NCI-H446 treated with DMSO at 0.1 percent for 48 hours (cell line): ENCODE measurements at places on chromosomes 11 and 22.

- DNase-seq = no peak
Measured at GRCh38 chr22:25759825-25760231, 17.8 kb downstream of the MYO18B start.

- DNase-seq = no peak
Measured at GRCh38 chr11:68990995-68991780, 10.4 kb upstream of the MRGPRD start.

GRCh38 chr22:39664485-39665200, 94.1 kb downstream of the CACNA1I start:
- DNase-seq = no peak

DNA sequence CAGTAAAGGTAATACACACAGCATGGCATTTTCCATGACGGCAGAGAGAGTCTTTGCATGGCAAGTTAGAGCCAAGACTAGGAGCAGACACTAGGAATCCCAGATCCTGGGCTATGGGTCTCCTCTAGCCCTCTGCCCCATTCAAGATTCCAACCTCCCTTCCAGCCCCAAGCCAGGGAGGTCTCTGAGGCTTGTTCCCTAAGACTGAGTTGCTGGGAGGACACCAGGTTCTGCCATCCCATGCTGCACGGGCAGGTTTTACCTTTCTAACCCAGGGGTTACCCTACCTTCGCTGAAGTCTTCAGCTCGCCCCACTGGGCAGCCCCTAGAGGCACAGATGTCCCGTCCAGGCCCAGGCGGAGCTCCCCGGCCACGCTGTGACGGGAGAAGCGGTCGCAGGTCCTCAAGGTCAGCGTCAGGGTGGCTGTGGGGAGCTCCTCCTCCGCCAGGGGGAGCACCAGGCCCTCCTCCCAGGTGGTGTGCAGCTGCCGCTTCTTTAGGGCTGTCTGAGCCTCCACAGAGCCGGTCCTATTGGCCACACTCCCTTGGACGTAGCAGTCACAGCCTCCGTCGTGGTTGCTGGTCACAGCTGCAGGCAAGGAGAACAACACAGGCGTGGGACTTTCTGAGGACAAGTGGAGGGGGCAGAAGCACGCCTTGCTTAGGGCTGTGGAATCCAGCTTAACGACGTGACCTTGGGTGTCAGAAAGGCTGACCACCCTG, 33.8 kb downstream of the SYT13 start:
- no peak for DNase-seq

GRCh38 chr22:29314537-29315285, 786 bp downstream of the RASL10A start:
- DNase-seq = no peak

DNA sequence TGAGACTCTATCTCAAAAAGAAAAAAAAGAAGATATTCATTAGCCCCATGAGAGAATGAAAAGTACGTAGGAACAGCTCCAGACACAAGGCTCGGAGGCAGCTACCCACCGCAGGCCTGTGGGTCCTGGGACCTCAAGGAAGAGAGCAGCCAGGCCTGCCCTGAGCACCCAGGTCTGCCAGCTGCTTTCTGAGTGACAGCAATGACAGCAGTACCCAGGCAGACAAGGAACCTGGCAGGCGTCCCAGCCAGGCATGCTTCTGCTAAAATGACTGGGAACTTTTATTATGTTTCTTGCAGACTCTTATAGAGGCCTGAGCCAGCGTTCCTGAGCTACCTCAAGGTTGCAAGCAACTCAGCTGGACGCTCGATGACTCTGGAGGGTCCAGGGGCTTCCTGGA, 31.6 kb downstream of the CPT1A start:
- no peak for DNase-seq

GRCh38 chr22:17746916-17747315, 27.4 kb downstream of the BID start:
- no peak for DNase-seq

DNA sequence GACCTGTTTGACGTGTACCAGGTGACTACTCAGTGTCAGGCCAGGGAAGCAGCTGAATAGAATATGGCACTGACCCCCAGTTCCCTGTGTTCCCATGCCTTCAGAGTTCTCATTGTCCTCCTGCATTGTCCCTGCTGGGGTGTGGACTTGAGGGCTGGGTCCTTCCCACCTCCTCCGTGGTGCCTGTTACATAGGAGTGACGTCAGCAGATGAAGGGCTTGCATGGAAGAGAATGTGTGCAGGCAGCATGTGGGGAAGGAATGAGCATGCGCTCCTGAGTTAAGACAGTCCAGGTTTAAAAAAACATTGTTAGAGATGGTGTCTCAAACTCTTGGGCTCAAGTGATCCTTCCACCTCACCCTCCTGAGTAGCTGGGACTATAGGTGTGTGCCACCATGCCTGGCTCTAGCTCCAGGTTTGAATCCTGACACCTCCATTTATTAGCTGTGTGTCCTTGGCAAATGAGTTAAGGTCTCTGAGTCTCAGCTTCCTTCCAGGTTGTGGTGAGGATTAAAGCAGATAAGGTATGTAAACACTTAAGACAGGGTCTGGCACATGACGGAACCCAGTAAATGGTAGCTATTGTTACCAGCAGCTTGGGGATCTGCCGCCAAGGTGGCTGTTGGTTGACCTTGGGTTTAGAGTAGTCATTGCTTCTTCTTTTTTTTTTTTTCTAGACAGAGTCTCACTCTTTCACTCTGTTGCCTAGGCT, 7.5 kb upstream of the SOX10 start:
- DNase-seq = no peak

DNA sequence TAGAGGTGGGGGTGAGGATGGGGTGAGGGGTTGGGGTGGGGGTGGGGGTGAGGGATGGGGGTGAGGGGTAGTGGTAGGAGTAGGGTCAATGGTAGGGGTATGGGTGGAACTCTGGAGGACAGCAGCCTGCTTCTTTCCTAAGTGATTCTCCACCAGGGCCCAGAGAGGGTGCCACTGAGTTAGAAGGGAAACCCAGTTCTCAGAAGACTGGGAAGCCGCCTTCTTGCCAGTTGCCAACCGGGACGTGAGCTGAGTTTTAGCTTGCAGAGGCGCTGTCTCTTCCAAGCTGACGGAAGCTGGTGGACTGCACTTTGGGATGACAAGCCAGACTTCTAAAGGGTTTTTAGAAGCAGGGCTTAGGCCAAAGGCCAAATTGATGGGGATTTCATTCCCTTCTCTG, 104.4 kb downstream of the NAT10 start:
- DNase-seq = no peak

GRCh38 chr11:125262830-125263218, 98.3 kb downstream of the PKNOX2 start:
- DNase-seq = no peak

- no peak for DNase-seq
Measured at GRCh38 chr11:83265331-83265730, 20.8 kb downstream of the CCDC90B start.

- no peak for DNase-seq
Measured at GRCh38 chr11:12354750-12355545, 22.4 kb upstream of the PARVA start.

DNA sequence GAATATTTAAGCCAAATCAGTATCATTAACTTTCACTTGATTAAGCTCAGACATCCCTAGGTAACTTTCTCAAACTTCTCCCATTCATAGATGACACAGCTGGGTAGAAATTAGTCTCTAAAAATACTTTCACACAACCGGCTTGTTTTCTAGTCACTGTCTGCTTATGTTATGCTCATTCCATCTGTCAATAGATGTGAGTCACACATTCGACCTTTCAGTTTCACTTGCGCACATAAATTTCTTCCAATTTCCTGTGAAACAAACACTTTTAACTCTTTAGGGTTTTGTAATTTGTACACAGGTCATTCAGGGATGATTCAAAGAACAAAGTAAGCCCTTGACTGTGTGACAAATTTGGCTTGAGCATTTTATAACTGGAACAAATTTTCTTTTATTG, 723.0 kb downstream of the KCNA4 start:
- DNase-seq = peak; percentile 33

- DNase-seq = no peak
Measured at GRCh38 chr22:49087198-49087597, 740.5 kb downstream of the BRD1 start.

GRCh38 chr22:19287076-19287707, 4.3 kb downstream of the CLTCL1 start:
- peak; percentile 44 for DNase-seq

DNA sequence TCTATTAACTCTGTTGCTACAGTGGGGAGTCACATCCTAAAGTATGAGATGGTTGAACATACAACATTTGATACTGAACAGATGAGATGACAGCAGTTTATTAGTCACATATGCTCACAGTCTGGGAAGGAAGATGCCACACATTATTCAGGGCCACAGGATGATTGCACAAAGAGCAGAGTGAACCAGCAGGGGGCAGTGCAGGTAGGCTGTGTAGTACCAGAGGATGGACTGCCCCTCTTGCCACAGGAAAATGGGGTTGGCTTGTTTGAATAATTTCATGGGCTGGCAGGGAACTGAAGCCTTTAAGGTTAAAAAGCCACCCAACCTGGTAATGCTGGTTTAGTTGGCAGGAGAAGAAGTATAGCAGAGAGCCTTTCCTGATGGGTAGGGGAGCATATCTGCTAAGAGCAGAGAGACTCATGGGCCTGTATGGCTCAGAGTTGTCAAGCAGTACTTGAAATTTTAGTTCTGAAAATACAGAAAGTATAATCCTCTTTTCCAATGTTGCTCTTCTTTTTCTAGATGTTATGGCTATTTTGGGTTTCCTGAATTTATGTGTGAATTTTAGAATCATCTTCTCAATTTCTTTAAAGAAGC, 180.4 kb upstream of the B3GAT1 start:
- no peak for DNase-seq

GRCh38 chr11:17547932-17548331, 873 bp downstream of the OTOG start:
- no peak for DNase-seq

DNA sequence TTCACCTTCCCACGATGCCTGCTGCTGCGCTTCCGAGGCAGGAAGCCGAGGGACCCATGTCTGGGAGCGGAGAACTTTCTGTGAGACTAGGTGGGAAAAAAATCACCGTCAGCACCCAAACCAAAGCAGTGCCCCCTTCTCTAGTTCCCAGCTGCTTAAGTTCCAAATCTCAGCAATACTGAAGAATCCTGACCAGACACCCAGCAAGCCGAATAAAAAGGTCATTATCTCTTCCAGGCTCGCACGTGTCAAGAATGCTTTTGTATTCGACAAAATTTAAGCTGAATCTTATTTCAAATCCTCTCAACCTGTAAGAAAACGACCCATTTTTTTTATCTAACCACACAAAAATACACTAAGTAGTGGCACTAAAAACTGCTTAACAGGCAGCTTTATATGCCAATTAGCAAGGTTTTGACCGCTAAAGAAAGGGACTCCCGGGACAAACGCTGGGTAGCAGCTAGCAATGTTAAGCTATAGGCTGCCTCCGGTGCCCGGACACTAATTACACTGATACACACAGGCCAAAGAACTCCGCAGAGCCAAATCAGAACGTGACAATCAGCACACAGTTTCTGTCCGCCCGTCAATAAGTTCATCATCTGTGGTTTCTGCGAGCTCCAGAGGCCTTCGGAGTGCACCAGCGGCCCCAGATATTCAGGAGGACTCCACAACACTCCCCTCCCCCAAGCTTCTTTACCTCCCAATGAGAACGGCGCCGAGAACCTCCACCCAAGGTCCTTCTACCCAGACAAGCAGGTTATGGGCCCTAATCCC, 728 bp downstream of the RPL3 start:
- DNase-seq = no peak

GRCh38 chr11:26649884-26650283, 72.0 kb downstream of the SLC5A12 start:
- DNase-seq = peak; percentile 10

DNA sequence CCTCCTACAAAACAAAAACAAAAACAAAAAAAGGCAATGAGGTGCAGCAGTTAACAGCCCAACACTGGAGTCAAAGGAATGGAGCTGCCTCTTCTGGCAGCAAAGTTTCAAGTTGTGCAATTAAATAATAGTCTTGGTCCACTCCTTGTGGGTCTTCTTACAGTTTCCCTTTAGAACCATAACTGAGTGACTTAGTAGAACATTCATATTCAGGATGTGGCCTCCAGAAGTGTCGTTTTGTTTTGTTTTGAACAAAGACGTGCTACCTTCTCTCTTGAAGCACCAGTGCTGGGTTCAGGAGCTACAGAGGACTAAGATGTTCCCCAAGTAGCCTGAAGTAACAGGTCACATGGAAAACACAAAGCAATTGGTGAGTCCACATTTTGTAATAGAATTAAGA, 2.0 kb upstream of the JAML start:
- no peak for DNase-seq

- DNase-seq = no peak
Measured at GRCh38 chr11:128916681-128917080, 25.5 kb downstream of the KCNJ5 start.

- DNase-seq = peak; percentile 93
Measured at GRCh38 chr11:67630228-67630942, 648 bp upstream of the NUDT8 start.

DNA sequence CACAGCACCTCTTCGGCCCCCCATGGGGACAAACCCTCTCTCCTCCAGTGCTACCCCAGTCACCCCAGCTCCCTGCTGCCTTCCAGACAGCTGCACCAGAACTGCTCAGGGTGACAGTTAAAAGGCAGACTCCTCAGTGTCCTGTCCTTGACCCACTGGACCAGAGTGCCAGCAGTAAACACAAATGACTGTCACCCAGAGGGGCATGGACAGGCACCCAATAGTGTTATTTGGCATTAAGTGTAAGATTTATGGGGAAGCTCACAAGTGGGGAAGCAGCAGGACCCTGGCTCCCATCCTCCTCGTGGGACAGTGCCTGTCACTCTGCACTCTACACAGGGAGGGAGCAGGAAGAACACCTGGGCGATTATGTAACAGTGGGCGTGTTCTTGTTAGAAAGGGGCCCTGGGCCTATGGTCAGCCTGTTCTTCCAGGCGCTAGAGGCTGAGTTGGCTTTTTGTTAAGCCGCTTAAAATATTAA, 5.0 kb downstream of the RPS19BP1 start:
- DNase-seq = no peak

DNA sequence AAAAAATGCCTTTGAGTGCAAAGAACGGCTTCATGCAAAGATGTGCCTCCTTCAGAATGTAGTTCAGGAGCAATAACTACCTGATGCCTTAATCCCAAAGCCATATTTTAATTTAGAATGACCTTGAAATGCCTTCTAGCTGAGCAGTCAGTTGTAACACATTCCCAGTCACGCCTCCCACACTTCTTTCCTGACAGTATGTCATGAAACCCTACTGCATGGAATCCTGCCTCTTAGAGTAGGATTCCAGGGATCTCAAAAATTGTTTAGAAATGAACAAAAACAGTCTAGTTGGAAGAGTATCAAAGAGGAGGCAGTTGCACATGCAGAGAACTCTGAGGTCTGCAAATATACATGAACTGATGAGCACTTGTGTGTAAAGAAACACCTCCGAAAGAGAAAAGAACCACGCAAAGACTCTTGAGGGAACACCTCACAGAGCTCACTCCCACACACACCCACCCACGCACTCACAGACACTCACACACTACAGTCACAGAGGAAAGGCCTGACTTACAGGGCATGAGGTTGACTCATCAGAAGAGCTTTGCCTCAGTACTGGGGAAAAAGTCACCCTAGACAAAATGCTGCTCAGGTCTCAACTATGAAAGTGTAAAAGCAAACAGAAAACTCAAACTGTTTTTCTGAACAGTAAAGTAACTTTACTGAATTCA, 77.4 kb downstream of the GGTLC2 start:
- DNase-seq = no peak
